T-helper 22 cell (primary cell): ENCODE measurements at places on chromosomes 1 and 21.

DNA sequence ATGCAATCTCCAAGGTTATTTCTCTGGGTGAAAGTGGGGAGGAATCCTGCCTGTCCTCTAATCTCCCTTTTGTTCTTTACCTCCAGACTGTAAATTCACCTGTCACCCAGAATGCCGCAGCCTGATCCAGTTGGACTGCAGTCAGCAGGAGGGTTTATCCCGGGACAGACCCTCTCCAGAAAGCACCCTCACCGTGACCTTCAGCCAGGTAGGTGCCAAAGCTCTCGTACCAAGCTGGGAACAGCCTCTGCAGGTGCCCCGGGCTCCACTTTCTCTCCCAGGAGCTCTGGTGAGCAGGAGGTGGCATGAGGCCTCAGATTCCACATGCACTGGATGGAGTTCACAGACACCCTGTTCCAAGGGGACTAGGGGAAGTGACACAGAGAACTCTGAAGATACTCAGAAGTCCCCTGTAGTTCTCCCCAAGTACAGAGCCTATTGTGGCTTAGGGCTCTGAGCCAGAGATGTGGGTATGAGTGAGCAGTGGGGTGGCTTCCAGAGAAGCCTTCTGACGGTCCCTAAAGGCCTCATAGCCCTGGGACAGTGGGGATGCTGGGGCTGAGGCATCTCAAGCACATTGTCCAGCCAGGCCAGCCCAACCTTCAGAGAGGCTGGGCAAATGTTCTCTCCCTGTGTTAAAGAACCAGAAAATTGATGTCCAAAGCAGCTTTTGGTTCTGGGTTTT, 30.9 kb downstream of the RASSF5 start:
- no peak for DNase-seq

DNA sequence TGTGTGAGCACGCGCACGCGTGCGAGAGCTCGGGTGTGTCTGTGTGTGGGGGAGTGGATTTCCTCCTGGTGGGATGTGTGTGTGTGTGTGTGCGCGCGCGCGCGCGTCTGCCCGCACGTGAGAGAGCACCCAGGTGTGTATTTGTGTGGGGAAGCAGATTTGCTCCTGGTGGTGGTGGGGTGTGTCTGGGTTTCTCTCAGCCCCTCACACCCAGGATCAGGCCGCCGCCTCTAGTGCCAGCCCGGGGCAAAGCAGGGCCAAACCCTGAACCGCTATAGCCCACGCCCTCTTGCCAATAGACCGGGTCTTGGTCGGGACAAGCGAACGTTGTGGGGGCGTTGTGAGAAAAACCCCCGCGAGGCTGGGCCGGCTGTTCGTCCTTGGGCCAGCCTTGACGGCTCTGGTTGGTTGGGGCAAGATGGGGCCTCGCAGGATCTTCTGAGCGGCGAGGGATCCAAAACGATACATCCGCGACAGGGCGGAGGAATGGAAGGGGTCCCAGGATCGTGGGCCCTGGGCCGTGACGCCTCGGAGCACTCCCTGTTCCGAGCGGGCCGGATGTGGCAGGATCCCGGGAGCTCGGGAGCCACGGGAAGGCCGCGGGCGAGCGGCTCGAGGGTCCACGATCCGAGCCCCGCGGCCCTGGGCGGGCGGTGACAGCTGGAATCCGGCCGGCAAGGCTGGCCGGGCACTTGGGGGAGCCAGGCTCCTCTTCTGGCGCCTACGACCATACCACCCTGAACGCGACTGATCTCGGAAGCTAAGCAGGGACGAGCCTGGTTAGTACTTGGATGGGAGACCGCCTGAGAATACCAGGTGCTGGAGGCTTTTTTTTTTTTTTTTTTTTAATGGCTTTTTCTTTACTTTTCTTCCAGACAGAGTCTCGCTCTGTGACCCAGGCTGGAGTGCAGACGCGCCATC, 68.2 kb downstream of the RNF187 start:
- no peak for DNase-seq

DNA sequence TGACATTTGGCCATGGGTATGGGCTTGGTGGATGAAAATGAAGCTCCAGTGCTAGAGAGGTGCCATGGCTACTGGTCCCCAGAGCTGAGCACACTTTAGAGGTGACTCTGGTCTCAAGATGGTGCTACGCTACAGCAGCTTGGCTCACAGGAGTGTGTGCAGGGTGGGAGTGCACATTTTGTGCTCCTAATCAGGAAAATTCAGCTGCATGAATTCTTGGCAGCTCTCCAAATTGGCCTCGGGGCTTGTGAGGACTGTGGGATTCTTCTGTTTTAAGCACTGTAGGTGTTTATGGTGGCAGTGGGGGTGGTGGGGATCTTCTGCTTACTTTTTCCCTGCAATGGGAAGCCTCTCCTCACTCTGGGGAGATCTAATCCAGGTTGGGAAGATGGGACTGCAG, 17.3 kb upstream of the TIPRL start:
- no peak for DNase-seq

- no peak for DNase-seq
Observed at GRCh38 chr1:25624156-25624555, 7.6 kb downstream of the MAN1C1 start.

- no peak for DNase-seq
Observed at GRCh38 chr1:174007851-174008250, 14.3 kb downstream of the RC3H1 start.

GRCh38 chr1:14522926-14523241, 75.6 kb upstream of the KAZN start:
- DNase-seq = no peak

DNA sequence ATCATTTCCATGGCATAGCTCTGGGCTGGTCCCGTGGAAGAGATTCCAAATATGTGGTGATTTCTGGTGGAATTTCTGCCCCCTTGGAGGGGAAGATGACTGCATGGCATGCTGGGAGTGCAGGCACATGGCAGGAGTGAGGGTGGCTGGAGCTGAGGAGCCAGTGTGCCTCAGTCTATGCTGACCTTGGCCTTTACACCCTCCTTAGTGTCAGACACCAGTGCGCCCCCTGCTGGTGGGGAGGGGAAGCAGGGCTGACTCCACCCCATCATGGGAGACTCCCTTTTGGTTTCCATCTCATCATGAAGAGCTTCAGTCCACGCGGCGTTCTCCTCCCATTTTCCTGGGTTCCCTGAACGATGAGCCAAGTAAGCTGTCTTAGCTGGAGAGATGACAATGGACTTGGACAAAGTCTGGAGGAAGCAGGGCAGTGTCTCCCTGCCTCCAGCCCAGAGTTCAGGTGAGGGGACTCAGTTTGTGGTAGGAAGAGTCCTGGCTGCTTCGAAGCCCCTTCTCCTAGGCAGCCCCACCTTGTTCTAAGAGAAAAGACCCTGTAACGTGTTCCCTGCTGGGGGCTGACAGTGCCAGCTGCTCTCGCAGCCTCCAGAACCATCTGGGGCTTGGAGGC, 10.3 kb downstream of the ALX3 start:
- peak; percentile 23 for DNase-seq

- DNase-seq = no peak
Observed at GRCh38 chr1:89170170-89171066, 5.4 kb downstream of the GBP7 start.

DNA sequence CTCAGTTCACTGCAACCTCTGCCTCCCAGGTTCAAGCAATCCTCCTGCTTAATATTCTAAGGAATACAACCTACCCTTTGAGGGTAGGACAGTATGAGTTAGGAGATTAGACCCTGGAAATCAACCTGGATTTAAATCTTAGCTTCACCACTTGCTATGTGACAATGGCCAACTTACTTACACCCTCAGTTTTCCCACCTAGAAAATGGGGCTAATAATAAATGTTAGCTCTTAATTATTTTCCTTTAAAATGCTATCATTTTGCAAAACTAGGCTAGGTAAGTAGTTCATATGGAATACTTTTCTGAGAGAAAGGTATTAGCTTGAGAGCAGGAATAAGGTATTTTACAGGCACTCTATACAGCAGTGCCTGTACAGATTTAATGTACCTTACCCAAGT, 110.8 kb downstream of the PHTF1 start:
- DNase-seq = no peak
